Stimulated activated CD4-positive, alpha-beta T cell treated with anti-CD3 and anti-CD28 coated beads, Interleukin-1b, Interleukin-23, amount 100 ng/mL, for 24 hours (primary cell): ENCODE measurements at places on chromosomes 5 and 9.
A peak's percentile ranks its signal among the peaks of the same experiment; 100 is the strongest.

- no peak for DNase-seq
Measured at GRCh38 chr5:108637134-108637533, 110.6 kb upstream of the FER start.

- DNase-seq = no peak
Measured at GRCh38 chr5:6750142-6750840, 37.1 kb downstream of the TENT4A start.

- DNase-seq = no peak
Measured at GRCh38 chr9:129270903-129271431, 92.9 kb upstream of the IER5L start.

DNA sequence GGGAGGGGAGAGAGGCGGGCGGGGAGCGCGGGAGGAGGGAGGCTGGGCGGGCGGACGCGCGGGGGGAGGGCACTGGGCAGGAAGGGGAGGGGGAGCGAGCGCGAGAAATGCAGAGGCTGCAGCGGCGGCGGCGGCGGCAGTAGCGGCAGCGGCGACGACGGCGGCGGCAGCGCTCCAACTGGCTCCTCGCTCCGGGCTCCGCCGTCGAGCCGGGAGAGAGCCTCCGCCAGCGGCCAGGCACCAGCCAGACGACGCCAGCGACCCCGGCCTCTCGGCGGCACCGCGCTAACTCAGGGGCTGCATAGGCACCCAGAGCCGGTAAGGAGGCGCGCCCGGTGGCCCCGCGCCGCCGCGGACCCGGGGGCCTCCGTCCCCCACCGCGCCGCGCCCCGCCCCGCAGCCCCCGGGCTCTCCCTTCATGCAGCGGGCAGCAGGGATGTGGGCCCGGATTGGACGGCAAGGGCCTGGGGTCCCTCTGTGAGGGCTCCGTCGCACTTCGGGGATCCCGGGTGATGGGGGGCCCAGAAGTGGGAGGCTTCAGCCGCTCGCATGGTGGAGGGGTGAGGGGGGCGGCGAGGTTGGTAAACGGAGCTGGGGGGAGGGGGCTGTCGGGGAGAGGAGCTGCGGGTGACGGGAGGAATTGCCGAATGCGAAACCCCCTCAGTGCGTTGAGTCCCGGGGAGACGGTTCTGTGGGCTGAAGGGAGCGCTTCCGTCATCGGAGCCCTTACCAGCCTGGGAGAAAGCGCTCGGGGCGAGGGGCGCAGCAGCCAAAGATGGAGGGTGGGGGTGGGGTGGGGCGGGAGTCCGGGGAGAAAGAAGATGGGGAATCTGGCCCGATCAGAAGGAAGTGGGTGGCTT lies at the start of gene BASP1:
TSS of gene BASP1 (plus strand) at position 139 of the 860 bp plus-strand sequence. CDS start 57,586 bp downstream, outside the sequence.
- no peak for DNase-seq

- no peak for DNase-seq
Measured at GRCh38 chr9:5582835-5583195, 46.1 kb upstream of the RIC1 start.

GRCh38 chr9:78692871-78693270 lies 395.9 kb downstream of the PSAT1 start:
- DNase-seq = no peak

DNA sequence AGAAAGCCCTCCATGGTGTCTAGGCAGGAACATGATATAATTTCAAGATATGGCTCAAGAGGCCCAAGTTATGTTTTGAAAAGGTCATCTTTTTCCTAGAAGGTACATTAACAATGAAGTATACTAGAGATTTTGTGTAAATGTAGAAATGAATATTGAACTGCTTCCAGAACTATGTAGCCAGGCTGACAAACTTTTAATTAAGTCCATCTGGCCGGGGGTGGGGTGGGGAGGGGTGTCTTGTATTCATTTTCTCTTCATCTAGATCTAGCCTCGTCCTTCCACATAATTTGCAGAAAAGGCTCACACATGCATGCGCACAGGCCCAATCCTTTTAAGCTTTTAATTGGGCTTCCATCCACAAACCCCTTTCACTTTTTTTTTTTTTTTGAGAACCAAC lies 323.3 kb downstream of the ARL15 start:
- no peak for DNase-seq

DNA sequence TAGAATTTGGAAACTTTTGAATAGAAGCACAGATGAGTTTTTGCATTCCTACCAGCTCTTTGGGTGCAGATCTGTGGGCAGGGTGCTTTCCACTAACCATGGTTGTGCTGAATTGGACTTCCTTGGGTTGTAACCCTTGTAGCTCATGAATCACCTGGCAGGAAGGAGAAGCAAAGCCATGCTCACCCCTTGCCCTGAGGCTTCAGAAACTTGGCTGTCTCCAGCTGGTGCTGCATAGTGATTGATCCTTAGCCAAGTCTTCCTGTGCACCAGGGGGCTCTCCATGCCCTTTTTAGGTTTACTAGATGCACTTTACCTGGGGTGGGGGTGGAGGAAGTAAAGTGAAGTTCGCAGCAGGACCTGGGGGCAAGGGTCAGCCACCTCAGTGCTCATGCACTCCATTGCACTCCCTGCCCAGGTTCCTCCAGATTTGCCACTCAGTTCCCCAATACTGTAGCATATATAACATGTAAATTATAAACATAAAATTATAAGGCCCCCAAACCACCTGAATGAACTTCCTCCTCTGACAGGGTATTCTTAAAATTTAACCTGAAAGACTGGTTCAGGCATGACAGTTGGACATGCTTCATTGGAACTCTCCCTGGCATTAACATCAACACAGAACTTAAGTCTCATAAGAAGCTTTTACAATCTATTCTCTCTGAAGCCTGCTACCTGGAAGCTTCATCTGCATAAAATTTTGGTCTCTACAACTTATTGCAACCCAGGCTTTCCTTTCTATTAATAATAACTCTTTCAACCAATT lies 25.8 kb upstream of the IFNA14 start:
- DNase-seq = no peak

DNA sequence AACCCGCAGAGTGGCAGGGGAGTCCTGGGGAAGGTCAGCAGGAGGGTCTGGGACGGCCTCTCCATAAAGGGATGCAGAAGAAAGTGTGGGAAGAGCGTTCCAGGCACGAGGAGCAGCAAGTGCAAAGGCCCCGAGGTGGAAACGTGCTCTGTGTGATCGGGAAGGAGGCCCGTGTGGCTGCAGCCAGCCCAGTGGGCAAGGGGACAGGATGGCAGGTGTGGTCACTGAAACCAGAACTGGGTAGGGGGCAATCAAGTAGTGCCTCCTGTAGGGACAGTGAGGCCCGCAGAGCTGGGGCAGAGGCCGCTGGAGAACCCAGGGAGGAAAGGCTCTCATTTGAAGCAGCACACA lies 16.3 kb upstream of the LAMC3 start:
- DNase-seq = no peak

GRCh38 chr9:92762196-92762595 lies 2.4 kb downstream of the BICD2 start:
- DNase-seq = no peak

DNA sequence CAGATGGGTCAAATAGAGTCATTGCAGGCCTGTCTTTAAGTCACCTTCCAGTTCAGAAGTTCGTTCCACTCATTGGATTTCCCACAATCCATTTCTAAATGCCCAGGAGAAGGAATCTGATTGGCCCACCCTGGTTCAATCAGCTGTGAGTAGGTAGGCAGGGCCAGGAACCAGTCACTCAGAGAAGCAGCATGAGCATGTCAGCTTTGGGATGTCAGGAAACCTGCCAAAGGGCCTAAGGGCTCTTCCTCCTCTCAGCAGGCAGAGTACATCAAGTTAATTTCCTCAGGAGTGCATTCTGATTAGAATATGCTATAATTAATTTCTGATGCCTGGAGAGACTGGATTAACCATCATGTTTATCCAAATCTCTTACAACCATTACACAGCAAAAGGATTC lies 412.9 kb upstream of the CCNH start:
- DNase-seq = no peak

DNA sequence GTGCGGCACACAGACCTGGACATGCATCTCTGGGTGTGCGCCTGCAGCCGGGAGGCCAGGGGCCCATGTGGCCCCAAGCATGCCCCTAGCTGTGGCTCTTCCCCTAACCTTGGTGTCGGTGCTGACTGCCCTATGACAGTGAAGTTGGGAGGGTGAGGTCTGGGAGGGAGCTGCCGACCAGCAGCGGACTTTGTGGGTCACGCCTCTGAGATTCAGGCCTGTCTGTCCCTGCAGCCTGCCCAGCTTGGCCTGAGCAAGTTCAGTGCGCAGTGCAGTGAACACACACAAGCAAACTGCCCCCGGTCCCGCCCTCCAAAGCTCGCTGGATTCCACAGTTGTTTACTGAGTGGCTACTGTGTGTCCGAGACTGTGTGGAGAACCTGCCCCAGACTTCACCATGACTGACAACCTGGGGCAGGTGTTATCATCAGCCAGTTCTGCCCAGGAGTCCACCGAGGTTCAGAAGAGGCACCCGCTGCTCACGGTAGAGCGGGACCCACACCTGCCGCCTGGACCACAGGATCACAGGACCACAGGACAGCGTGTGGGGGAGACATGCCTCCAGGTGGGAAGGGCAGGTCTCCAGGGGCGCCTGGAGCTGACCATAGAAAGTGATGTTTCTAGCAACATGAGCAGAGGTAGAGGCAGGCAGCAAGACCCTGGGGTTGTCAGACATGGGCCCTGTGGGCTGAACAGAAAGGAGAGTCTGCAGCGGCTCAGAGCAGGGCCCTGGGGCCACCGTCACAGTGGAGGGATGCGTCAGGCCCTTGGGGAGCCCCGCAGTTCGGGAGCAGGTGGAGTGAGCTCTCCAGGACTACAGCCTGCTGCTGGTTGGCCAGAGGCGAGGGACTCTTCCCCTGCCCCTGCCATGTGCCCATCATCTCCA lies 105.1 kb downstream of the PHF2 start:
- no peak for DNase-seq

DNA sequence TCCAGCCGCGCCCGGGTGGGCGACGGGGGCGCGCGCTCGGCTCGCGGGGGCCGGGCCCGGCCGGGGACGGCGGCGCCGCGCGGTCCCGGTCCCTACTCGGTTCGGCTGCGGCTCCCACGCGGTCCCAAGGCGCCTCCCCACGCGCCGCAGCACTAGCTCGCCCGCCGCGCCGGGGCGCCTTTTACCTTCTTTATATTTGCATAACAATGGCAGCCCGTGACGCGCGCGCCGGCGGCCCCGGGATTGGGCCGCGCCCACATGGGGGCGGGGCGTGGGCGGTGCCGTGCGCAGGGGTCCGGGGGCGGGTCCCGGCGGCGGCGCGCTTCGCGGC lies at the start of gene NRARP:
TSS of gene NRARP (minus strand) at position 154 of the 331 bp plus-strand sequence. CDS start 343 bp downstream, outside the sequence.
- DNase-seq = peak; percentile 88

DNA sequence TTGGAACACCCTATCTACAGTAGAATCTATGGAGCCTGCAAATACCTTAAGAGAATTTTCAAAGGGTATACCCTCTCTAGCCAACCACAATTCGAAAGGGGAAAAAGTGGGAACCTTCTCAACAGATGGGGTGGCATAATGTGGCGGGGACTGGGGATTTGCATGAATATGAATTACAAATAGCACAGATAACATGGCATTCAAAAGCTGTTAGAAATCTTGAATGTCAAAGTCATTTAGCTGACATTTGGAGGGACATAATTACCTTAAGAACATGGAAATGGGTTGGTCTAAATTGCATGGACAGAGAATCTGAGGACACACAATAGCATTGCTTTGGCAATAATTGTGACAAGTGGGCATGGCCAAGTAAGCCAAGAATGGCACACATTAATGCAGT lies 23.2 kb upstream of the TYRP1 start:
- no peak for DNase-seq

DNA sequence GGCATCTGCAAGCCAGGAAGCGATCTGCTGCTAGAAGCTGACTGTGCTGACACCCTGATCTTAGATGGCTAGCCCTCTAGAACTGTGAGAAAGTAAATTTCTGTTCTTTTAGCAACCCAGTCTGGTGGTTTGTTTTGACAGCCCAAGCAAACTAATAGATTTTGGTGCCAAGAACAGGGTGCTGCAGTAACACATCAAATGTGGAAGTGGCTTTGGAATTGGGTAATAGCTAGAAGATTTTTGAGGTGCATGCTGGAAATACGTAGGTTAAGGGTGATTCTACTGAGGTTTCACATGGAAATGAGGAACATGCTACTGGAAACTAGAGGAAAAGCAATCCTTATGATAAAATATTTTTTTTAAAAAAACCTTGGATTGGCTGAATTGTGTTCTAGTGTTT lies 153.5 kb upstream of the SH3GL2 start:
- no peak for DNase-seq

- DNase-seq = no peak
Measured at GRCh38 chr9:130106860-130107233, 53.1 kb downstream of the GPR107 start.

DNA sequence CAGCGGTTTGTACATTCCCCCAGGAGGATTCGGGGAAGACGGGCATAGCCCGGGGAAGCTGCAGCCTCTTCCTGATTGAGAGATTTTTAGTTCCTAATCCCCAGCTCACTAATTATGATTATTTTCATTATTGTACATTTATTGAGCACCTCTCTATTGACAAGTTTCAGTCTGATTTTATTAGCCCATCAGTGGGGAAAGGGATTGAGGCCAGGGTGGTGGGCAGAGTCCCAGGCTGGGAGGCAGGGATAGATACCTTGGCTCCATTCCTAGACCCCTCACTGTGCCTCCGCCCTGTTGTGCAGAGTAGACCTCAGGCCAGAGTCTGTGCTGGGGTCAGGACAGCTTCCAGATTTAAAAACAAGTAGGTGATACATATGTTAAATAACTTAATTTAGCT lies 27.2 kb downstream of the TCOF1 start:
- DNase-seq = no peak

GRCh38 chr5:107894361-107894760 lies 223.6 kb upstream of the EFNA5 start:
- DNase-seq = no peak

DNA sequence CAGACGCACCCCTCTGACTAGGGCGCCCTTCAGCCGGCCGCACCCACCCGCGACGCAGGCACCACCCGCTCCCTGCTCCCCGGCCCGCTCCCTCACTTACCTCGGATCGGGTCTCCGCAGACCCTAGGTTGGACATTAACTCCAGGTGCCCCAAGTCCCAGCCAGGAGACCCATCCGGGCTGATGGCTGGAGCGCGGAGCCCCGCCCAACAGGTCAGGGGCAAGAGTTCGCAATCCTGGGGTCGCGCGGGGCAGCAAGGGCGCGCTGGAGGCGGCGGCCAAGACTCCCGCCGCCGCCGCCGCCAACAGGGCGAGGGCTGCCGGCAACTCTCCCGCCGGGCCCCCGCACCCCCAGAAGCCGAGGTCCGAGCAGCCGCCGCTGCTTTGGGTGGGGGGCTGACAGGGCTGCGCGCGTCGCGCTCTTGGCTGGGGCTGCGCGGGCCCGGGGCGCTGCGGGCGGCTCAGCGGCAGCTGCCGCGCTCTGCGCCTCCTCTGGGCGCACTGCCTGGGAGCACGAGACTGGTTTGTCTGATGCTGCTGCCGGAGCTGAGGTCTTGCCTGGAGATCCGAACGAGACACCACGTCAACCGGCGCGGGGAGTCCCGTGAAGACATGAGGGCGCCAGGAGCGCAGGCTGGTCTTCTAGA lies at the start of gene GDNF:
TSS of gene GDNF (minus strand) at position 635 of the 646 bp plus-strand sequence. CDS start 5,245 bp downstream, outside the sequence.
- no peak for DNase-seq
